HEK293T (cell line): ENCODE measurements at places on chromosomes 12 and 14.

- DNase-seq: no peak
Measured at GRCh38 chr12:123344086-123344485, 20.6 kb downstream of the SBNO1 start.

- DNase-seq: no peak
Measured at GRCh38 chr14:91723501-91723900, 8.4 kb downstream of the CATSPERB start.

GRCh38 chr12:33357181-33357580 is 82.4 kb downstream of the SYT10 start:
- no peak for DNase-seq

DNA sequence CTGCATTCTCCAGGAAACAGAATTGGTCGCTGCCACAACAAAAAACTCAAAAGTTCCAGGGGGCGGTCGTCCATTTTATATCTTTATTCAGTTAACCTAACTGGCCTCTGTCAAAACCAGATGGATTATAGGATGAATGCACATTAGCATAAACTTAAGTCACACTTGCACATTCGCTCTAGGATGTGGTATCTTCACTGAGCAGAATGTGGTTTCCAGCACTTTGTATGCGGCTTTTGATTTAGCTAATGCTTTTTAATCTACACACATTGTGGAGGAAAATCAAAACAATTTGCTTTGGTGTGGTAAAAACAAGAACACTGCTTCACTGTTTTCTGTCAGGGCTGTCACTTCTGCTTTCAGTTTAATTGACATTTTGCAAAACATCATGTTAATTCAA is 4.5 kb downstream of the TAS2R50 start:
- DNase-seq: no peak
